ENCODE measurements at places on chromosomes 7 and 10. TPM values are rescaled to one million over a fixed set of nuclear protein-coding genes. Genes with fewer than 3 reads are reported as not detected.

DNA sequence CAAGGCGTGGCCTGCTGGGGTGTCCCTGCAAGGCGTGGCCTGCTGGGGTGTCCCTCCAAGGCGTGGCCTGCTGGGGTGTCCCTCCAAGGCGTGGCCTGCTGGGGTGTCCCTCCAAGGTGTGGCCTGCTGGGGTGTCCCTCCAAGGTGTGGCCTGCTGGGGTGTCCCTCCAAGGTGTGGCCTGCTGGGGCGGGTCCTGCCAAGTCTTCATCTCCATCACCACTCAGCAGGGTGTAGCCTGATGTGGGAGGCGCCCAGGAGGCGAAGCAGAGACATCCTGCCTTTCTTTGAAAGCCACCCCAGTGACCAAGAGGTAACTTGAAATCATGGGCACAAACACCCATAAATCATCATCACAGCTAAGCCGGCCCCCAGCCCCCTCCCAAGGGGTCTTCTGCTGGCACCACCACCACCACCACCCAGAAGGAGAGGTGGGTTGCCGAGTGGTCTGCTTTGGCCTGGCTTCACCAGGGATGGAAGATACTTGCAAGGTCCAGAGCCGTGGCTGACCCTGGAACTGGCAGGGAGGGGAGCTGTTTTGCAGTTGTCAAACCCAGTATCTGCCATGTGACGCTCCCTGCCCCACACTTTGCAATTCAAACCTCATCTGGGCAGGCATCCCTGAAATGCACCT, 190.6 kb downstream of the EBF3 start:
- H3K36me3 ChIP-seq: no peaks in the 10 kb centered on the region
- no peaks in the 10 kb centered on the region for H3K27me3 ChIP-seq
- DNase-seq: no peak
- H3K27ac ChIP-seq: no peak overlapping the region
- H3K4me3 ChIP-seq: no peak overlapping the region

DNA sequence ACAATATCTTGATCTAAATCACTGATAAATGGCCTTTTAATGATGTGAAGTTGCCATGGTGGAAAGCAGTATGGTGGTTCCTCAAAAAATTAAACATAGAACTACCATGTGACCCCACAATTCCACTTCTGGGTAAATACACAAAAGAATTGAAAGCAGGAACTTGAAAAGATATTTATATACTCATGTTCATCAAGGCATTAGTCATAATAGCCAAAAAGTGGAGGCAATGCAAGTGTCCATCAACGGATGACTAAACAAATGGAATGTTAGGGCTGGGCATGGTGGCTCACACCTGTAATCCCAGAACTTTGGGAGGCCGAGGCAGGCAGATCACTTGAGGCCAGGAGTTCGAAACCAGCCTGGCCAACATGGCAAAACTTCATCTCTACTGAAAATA, 2.0 kb upstream of the DNAJC12 start:
- H3K4me3 ChIP-seq: no peak overlapping the region
- peaks cover 10% of the 10 kb centered on the region for H3K4me1 ChIP-seq
- no peaks in the 10 kb centered on the region for H3K27me3 ChIP-seq
- H3K27ac ChIP-seq: no peak overlapping the region

- DNase-seq: peak; percentile 8
- H3K4me3 ChIP-seq: no peak overlapping the region
- no peaks in the 10 kb centered on the region for H3K36me3 ChIP-seq
- H3K4me1 ChIP-seq: peaks cover 36% of the 10 kb centered on the region
- H3K27me3 ChIP-seq: no peaks in the 10 kb centered on the region
These were observed 63.6 kb downstream of the ZRANB1 start for GRCh38 chr10:125005312-125006187.

DNA sequence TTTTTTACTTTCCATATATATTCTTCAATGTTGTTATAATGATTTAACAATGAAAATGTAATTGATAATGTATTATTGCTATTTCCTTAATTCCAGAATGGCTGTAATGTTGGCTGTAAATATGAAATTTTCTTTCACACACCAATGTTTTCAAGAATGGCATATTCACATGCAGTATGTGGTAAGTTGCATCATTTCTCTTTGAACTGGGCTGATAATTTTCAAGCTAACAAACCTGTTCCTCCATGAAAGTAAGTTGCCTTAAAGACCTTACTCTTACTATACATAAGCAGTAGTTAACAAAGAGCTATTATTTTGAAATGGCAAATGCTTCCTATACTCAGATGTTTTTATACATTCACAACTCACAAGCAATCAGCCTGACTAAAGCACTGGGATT, 154.5 kb downstream of the TMEM168 start:
- no peaks in the 10 kb centered on the region for H3K4me1 ChIP-seq
- no peak overlapping the region for H3K4me3 ChIP-seq
- no peak overlapping the region for H3K27ac ChIP-seq
- no peaks in the 10 kb centered on the region for H3K27me3 ChIP-seq

DNA sequence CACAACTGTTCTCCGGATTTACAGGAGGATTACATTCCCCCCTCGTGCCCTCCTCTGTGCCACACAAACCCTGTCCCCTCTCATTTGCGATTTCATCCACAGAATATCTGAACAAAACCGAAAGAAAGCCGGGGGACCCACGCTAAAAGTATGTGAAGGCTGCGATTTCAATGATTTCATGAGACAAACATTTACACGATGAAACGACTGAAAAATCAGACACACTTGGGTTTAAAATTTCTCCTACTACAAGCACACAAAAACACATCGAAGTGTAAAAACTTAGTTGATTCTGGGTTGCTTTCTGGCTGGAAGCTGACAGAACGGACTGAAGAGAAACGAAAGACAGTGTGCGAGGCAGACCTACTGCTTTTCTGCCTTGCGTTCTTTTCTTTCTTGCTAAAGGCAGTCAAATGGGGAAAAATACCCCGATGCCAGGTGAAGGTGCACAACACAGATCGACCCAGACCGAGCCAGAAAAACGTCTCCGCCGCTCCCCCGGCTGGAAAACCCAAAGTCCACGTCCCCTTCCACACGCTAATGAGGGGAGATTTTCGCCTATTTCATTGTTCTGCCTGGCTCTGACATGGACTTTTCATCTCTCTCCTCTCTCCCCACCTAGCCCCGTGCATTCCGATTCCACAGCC, 1.2 kb downstream of the HIPK2 start:
- peak; percentile 51 for DNase-seq
- H3K4me1 ChIP-seq: peaks cover 46% of the 10 kb centered on the region
- H3K27ac ChIP-seq: peak overlapping the region; percentile 94
- H3K4me3 ChIP-seq: peak overlapping the region; percentile 71

BHLHA15 gene
- 247 TPM for total RNA-seq

GPR85 gene
- 0.33 TPM for total RNA-seq

DNA sequence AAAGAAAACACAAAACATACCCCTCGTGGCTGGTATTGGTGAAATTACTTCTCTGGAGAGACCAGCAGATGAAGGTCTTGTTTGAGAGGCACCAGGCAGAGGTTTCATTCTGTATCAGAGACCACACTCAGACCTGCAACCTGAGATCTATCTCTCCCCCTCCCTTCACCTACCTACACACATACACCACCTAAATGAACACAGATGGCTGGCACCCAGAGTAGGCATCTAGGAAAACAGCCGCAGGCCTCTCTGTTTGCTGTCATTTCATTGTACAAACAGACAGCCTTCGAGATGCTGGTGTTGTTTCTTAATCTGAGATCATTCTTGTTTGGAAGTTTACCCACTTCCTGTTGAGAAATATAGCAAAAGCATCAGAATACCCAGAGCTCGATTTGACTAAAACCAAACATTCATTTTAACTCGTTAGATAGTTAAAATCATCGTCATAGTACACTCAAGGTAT, 173.9 kb upstream of the SLC25A13 start:
- no peak overlapping the region for H3K27ac ChIP-seq
- no peaks in the 10 kb centered on the region for H3K27me3 ChIP-seq
- H3K4me1 ChIP-seq: no peaks in the 10 kb centered on the region
- H3K4me3 ChIP-seq: no peak overlapping the region

DNA sequence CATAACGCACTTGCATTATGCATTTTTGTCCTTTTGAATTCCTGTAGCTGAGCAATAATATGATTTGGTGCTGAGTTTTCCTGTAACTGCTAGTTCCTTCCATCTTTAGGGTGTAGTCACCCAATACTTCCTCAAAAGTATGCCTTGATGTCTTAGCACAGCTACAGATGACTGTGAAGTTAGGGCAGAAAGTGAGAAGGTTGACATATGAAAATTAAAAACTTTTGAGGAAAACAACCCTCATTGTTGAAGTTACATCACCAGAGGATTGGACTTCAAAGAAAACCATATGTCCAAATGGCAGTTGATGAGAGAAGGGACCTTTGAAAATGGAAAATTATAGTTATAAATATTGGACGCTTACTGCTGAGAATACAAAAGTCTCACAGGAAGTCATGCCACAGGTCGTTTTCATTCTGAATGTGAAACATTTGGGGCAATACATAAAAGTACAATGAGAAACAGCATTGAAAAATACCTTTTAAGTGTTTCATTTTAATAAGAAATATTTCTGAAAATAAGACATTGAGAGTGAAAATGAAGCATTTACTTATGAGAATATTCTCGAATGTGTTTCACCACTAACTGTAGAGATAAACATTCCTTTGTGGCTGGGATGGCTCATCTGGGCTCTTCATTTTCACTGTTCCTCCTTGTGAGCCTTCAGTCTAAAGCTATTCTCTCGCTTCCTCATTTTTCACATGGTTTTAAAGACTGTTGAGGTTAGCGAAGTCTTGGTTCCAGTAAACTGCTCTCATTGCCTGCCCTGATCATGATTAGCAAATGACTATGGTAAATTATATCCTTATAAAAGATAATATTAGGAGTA, 61.4 kb upstream of the NME8 start:
- H3K27me3 ChIP-seq: no peaks in the 10 kb centered on the region
- no peak overlapping the region for H3K4me3 ChIP-seq
- H3K4me1 ChIP-seq: no peaks in the 10 kb centered on the region
- peak overlapping the region; percentile 10 for H3K27ac ChIP-seq
- no peak for DNase-seq

- H3K27ac ChIP-seq: peak overlapping the region; percentile 68
- no peaks in the 10 kb centered on the region for H3K36me3 ChIP-seq
- H3K4me3 ChIP-seq: no peak overlapping the region
These were observed 104.4 kb upstream of the ANLN start for GRCh38 chr7:36285276-36285675.

DNA sequence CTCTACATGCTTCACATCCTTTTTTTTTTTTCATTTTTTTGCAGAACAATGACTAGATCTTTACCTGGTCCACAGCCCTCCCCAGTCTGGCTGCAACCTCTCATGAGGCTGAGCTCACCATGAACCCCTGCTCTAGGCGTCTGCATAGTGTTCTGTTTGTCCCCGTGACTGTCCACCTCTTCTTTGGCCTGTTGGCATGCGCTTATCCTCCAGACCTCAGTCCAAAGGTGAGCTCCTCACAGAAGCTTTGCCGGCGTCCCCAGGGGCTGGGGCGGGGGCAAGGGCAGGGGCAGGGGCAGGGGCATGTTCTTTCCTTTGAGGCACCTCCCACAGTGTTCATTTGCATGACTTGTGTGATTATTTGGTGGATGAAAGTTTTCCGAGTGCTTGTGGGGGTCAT, 218.4 kb upstream of the ZNF32 start:
- H3K4me3 ChIP-seq: no peak overlapping the region
- DNase-seq: no peak
- no peaks in the 10 kb centered on the region for H3K27me3 ChIP-seq

HECW1 gene
- not detected for total RNA-seq

DNA sequence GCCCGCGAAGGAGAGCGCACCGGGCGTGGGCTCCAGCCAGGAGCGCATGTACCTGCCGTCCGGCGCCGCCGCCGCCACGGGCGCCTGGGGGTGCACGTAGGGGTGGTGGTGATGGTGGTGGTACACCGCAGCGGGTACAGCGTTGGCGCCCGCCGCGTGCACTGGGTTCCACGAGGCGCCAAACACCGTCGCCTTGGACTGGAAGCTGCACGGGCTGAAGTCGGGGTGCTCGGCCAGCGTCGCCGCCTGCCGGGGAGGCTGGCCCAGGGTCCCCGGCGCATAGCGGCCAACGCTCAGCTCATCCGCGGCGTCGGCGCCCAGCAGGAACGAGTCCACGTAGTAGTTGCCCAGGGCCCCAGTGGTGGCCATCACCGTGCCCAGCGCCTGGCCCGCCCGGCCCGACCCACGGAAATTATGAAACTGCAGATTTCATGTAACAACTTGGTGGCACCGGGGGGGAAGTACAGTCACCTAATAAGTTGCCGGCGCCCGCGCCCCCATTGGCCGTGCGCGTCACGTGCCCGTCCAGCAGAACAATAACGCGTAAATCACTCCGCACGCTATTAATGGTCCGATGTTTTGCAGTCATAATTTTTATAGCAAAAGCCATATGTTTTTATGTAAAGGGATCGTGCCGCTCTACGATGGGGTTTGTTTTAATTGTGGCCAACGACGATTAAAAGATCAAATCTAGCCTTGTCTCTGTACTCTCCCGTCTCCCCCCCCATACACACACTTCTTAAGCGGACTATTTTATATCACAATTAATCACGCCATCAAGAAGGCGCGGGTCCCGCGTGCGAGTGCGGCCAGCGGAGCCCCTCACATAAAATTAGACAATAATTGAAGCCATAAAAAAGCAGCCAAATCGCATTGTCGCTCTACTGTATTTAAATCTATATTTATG, at the start of gene HOXA9:
Gene HOXA9, minus strand, starts transcription at position 449 of the 907 bp plus-strand sequence. Its CDS starts 80 bp downstream, at position 369.
- H3K27ac ChIP-seq: no peak within 1 kb of the TSS
- no peaks in the 10 kb centered on the region for H3K27me3 ChIP-seq
- H3K36me3 ChIP-seq: no peaks in the 10 kb centered on the region
- H3K4me1 ChIP-seq: peaks cover 24% of the 10 kb centered on the region
- DNase-seq: no peak

DNA sequence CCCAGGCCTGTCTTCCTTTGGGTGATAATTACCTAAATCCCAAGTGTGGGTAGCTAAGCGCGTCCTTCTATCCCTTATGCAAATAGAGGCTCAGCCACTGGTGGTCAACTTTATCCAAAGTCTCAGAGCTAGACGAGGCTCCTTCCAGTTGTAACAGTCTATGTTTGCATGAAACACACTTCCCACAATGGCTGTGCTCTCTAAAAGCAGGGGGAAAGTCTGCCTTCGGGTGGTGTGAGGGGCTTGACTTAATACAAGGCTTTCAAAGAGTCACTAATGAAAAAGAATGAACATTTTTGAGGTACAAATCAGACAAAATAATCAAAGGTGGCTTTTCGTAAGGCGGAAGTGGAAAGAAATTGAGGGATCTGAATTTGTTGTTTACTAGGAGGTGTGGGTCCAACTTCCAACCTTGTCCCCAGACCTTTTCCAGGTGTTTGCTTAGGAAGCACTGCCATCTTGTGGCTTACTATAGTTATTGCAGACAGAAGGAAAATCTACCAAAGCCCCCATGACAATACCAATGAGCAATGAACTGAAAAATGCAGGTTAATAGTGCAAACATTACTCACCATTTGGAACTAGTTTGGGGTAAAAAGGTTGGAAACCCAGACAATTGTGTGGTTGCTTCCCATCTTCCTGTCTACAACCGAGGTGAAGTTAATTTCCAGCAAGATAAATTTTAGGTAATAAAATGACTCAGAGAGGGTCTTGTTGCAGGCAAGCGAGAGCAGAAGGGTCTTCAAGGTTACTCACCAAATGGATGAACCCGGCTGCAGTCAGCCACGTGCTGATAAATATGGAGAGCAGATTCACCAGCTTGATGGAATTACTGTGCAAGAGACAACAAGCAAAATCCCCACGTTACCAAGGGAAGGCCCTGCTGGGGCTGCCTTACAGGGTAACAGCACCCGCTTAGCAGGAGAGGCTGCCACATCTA, 525.7 kb downstream of the KCNMA1 start:
- H3K4me3 ChIP-seq: no peak overlapping the region
- H3K36me3 ChIP-seq: no peaks in the 10 kb centered on the region
- no peaks in the 10 kb centered on the region for H3K27me3 ChIP-seq
- no peaks in the 10 kb centered on the region for H3K4me1 ChIP-seq
- DNase-seq: peak; percentile 9
- H3K27ac ChIP-seq: no peak overlapping the region

ZNF467 gene
- total RNA-seq: 13.2 TPM
